Right lung (tissue), 10 donors: ENCODE measurements at places on chromosomes 6 and 20. TPM values are rescaled to one million over a fixed set of nuclear protein-coding genes. Genes with fewer than 3 reads are reported as not detected.

MRPS26 gene
- 46.3 TPM for polyA plus RNA-seq

TTK gene
- 43.7 TPM for polyA plus RNA-seq

PHACTR1 gene
- 11.1 TPM for polyA plus RNA-seq

AGER gene
- polyA plus RNA-seq: 89.4 TPM

PRR18 gene
- 0.88 TPM for polyA plus RNA-seq

ANKEF1 gene
- 5.5 TPM for polyA plus RNA-seq

- peak; percentile 2 for DNase-seq
Measured at GRCh38 chr6:147382945-147383554, 125.4 kb upstream of the SAMD5 start.

DNA sequence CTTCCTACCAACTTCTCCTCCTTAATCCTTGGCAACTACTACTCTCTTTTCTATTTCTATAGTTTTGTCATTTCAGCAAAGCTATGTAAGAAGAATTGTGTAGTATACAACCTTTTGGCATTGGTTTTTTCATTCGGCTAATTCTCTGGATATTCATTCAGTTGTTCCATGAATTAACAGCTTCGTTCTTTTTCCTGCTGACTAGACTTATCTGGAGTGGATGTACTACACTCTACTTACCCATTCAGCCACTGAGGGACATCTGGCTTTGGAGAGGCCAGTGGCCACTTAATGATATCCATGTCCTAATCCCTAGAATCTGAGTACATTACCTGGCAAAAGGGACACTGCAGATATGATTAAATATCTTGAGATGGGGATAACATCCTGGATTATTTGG lies 623.9 kb downstream of the DOK5 start:
- no peak for DNase-seq

DNA sequence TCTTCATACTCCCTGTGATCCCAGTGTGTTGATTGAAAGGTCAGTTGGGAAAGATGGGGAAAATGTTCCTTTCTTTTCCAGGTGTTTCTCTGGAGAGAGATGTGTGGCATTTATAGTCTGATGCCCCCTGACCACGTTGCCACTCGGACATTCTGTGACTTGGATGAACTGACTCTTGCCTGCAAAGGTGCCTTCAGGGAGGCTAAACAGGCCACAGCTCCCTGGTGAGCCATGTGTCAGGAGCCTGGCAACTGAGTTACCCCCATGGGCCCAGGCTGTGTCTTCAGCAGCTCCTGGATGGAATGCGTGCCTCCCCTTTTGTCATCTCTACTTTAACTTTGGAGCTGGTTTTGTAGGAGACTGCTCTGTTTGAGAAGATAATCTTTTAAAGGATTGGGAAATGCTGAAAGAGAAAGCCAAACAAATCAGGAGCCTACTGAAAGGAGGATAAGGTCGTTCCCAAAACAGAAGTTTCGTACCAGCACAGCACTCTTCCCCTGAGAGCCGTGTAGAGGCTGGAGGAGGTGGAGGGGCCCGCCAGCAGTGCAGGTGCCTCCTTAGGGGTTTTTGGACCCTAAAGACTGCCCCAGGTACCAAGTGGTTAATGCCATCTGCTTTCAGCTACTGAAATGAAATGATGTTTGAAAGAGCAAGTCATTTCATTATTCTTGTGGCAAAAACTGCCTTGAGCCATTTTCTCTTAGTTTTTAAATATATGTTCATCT lies 322.8 kb downstream of the ZFAND3 start:
- DNase-seq: no peak

GRCh38 chr6:82951389-82951788 lies 114.3 kb downstream of the UBE3D start:
- no peak for DNase-seq

- DNase-seq: no peak
Measured at GRCh38 chr6:37966801-37967200, 147.3 kb downstream of the ZFAND3 start.

- DNase-seq: no peak
Measured at GRCh38 chr6:25542984-25543910, 108.8 kb upstream of the SCGN start.

- DNase-seq: no peak
Measured at GRCh38 chr6:157906537-157907061, 75.1 kb upstream of the SYNJ2 start.

DNA sequence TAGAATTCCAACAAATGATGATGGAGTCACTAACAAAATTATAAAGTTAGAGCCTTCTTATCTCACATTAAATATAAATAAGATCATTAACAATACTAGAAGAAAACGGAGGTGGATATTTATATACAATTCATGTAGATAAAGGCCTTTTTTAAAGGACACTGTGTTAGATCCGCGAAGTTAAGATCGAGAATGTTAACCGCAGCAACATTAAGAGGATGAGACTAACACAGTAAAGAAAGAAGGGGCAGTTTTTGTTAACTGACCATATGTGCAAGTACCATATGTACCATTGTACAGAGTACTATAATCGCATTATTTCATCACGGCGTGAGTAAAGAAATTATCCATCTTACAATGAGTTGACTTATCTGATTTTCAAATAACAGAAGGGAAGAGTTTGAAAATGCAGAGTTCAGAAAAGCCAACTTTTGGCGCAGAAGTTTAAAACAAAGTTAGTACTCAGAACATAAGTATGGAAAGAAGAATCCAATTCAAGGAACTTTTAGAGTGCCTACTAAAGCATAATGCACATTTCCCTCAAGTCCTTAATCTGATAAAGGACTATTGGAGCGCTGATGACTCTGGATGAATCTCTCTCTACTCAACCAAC lies 1.4 kb downstream of the FBXL4 start:
- no peak for DNase-seq

- no peak for DNase-seq
Measured at GRCh38 chr6:12189661-12190060, 100.5 kb upstream of the EDN1 start.

- DNase-seq: no peak
Measured at GRCh38 chr6:108168501-108169463, 3.0 kb downstream of the NR2E1 start.

DNA sequence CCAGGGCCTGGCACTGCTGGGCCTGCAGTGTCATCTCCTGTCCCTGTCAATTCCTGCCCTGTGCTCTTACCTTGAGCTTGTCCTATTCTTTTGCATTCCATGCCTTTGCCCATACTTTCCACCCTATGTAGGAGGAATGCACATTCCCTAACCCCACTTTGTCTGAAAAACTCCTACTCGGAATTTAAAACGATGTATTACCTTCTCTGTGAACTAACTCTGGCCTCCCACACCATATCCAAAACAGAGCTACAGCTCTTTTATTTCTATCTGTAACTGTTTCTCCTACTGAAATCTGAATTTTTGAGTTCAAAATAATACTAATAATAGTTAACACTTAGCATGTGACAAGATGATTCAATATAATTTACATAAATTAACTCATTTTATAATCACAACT lies 353.7 kb downstream of the FRK start:
- DNase-seq: no peak

GRCh38 chr6:13250703-13251102 lies 77.6 kb downstream of the TBC1D7 start:
- DNase-seq: no peak

DNA sequence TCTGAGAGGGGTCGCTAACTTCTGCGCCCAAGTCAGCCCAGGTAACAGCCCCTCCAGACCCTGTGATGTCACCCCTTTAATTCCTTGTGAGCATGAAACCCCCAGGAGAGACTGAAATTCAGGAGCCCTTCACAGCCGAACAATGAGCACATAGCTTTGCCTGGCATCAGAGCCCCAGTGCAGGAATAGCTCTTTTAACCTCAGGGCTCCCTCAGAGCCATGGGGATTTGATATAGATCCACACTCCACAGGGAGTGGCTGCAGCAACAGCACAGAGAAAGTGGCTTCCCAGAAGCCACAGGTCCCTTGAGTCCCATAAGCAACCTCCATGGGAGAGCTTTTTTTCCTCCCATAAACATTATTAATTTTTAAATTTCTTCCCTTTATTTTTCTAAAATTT lies 150.0 kb upstream of the MARCKS start:
- DNase-seq: no peak

- DNase-seq: no peak
Measured at GRCh38 chr6:71238351-71238750, 50.3 kb upstream of the OGFRL1 start.

GRCh38 chr20:47040506-47041125 lies 146.0 kb downstream of the EYA2 start:
- no peak for DNase-seq

- DNase-seq: no peak
Measured at GRCh38 chr6:69768664-69769063, 28.1 kb downstream of the LMBRD1 start.

DNA sequence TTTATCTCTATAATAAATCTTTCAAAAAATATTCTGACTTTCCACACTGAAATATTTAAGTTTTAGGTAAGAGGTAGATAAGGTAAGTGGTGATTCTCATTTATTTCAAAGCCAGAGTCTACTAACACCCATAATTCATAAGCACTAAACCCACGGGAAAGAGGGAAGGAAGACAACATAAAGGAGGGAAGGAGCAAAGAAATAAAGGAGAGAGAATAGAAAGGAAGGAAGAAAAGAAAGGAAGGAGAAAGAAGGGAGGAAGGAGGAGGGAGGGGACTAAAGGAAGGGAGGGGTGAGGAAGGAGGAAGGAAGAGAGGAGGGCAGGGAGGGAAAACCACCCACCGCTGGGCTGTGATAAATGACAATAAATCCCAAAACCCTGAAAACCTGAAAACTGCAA lies 25.2 kb downstream of the MAP3K5 start:
- DNase-seq: no peak

DNA sequence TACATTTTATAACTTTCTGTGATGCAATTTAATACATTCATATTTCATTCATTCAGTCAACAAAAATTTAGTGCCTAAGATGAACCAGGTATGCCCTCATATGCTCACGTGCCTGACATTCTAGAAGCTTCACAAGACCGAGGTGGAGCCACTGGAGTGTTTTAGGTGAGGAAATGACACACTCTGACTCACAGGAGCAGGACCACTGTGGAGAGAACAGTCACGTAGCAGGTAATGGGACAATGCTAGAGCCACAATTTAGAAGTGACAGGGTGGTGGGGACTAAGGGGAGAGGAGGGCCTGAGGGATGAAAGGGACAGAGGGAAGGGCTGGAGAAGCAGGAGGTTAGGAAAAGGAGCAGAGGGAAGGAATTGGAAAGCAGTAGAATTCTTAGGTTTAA lies 17.6 kb upstream of the HLA-A start:
- DNase-seq: no peak

GRCh38 chr6:168428052-168428826 lies 12.7 kb upstream of the SMOC2 start:
- DNase-seq: no peak

DNA sequence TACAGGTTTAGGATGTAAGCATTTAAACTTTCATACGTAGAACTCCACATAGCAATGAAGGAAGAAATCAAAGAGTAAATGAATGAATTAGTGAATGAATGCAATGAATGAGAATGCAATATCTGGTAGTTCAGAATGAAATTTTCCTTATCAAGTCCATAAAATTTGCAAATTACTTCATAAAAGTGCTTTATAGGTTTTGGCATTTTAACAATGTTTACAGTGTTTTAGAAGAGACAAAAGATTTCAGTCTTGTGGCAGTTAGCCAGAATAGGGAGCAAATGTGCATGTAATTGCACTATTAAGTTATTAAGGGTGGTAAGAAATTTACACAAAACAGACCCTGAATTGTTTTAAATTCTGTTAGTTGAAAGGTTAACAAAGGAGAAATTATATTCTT lies 739.4 kb upstream of the FLRT3 start:
- no peak for DNase-seq

DNA sequence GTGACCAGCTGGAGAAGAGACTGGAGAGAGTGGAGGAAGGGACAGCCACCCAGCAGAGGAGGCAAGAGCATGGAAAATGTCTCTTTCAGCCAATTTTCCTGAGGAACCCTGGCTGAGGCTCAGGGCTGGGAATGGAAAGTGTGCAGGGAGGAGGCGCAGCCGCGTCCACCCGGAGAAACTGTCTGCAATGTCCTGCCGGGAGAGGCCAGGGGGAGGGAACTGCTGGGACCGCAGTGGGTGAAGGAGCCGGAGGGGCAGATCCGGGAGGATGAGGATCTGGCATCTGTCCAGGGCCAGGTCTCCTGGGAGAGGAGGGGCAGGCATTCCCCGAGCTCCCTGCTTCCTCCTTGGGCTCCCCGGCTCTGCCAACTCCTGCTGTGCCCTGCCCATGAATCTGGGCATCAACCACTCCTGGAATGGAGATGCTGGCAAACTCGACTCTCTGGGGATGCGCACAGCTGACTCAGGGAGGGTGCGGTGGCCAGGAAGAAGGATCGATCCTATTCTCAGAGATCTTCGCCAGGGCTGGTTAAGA lies 17.4 kb upstream of the HM13 start:
- DNase-seq: peak; percentile 90

DNA sequence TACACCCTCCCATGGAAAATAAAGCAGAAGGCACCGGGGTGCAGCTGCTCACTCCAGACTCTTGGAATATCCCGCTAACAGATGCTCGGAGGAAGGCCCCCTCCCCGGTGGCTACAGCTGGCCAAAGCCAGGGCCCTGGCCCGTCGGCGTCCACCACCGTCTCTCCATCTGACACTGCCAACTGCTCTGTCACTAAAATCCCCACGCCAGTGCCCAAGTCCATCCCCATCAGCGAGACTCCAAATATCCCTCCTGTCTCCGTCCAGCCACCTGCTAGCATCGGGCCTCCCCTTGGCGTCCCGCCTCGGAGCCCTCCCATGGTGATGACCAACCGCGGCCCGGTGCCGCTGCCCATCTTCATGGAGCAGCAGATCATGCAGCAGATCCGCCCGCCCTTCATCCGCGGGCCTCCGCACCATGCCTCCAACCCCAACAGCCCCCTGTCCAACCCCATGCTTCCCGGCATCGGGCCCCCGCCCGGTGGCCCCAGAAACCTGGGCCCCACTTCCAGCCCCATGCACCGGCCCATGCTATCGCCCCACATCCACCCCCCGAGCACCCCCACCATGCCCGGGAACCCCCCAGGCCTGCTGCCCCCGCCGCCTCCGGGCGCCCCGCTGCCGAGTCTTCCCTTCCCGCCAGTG lies 143.9 kb downstream of the SOBP start:
- no peak for DNase-seq

DNA sequence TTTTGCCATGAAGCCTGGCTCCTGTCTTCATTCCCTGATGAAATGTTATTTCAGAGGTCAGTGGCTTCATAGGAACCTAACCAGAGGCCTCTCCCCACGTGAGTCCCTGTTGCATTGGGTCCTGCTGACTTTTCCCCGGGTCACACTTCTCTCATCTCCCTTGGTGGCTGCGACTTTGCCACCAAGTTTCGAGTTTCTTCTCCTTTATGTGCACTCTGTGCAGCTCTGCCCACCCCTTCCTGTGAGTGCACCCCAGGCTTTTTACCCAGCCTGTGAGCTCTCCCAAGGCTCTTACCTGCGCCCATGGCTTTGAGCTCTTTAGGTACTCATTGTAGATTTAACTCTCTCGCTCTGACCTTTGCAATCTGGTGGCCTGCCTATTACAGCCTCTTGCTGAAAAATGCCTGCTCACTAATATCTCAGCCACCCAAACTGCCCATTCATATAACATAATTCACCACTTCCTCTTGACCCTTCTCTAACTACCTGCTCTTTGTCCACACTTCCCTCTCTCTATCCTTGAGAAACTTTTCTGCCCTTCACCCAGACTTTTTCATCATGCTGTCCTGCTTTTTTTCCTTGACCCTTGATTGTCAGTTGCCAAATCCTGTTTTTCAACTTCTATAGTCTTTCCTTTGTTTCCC lies 105.9 kb downstream of the SASH1 start:
- no peak for DNase-seq

- no peak for DNase-seq
Measured at GRCh38 chr6:68777956-68778355, 142.9 kb downstream of the ADGRB3 start.

- DNase-seq: no peak
Measured at GRCh38 chr6:1865585-1865984, 255.9 kb downstream of the FOXC1 start.
